ENCODE measurements at places on chromosomes 2 and 18.

DNA sequence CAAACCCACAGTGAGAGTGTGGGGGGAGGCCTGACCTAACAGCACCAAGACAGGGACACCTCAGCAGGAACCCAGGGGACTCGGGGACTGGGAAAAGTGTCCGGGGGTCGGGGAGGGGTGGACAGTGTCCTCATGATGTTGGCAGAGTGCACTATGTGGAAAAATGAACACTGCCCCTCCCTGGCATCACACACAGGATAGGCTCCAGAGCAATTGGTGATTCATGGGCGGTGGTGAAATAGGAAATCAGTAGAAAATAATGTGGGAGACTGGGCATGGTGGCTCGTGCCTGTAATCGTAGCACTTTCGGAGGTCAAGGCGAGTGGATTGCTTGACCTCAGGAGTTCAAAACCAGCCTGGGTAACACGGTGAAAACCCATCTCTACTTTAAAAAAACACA, 3.6 kb upstream of the ANO7 start:
- no peak for DNase-seq

- DNase-seq, result no peak
Measured at GRCh38 chr2:118697781-118698180, 149.7 kb downstream of the EN1 start.

DNA sequence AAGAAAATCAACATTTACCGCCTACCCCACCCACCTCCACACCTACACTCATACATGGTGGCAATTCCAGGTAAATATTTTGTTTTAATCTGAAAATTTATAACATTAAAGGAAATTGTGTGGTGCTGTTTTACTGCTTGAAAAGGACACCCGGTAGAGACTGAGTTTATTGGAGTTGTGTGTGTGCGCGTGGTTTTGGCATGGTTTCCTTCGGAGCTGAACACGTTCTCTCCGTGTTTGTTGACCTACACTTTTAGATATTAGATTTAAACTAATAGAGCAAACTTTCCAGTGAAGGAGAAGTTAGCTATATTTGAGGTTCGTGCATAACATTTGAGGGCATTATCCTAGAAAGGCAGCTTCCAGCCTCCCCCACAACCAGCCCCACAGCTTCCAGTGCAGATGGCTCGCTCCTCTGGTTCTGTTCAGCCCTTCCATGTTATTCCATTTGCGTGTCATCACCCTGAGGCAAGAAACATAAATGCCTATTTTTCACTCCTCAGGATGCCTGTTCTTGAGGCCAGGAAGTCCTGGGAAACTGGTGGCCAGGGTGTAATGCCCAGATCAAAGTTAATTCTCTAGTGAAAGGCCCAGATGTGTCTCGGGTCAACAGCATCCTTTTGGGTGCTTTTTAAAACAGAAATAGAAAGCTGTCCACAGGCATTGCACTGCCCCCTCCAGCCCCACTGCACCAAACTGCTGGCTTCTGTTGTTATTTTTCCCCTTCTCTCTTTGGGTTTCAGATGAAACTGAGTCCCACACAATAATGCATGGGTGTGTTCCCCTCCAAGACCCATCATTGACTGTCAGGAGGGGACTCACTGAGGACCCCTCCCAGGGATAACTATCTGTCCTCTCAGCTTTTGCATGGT, 190.2 kb downstream of the SETBP1 start:
- DNase-seq, result no peak

DNA sequence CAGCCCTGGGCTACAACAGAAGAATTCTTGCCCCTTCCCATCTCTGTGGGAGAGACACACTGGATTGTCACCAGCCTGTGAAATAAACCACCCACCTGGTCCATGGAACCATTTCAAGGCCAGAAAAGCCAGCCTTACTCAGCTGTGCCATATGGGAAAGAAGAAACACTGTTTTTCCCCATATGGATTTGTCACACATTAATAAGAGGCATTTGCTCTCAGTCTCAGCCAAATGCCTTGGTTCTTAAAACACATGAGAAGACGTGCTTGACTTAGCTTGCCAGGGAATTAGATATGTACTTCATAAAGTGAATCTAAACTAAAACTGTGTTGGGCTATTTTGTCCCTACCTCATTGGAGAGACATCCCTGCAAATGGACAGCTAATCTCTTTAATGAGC, 308.6 kb upstream of the TNP1 start:
- no peak for DNase-seq

GRCh38 chr2:86791573-86791972, 860 bp upstream of the CD8A start:
- DNase-seq, result no peak

DNA sequence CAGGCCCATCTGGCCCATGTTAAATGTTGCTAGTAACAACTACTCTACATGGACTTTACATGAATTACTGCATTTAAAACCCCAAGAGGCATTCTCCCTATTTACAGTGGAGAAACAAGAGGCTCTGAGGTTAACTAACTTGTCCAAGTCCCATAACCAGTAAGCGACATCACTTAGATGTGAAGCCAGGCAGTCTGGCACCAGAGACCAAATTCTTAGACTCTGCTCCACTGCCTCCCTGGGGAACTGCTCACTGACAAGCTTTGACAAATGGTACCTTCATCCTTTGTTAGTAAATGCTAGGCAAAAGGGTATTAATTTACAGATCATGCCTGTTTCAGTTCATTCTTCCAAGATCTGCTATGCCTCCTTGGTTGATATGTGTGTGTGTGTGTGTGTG, 124.8 kb downstream of the AFF3 start:
- no peak for DNase-seq

DNA sequence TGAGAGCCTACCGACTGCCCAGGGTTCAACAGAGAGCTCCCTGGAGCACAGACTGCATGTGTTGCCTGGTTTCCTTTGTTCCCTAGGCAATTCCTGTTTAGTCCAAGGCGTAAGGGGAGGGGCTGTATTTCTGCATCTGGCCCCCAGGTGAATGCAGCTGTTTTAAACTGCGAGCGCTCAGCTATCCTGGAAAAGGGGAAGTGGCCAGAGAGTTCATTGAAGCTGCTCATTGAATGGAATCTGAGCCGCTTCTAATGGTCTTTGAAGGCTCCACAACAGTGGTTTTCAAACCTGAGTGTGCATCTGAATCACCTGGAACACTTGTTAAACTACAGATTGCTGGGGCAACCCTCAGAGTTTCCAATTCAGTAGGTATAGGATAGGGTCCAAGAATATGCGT, 18.1 kb downstream of the MAPK4 start:
- DNase-seq, result no peak

- DNase-seq, result no peak
Measured at GRCh38 chr18:46435031-46435430, 222.0 kb downstream of the LOXHD1 start.

GRCh38 chr2:20111311-20112131, 60.1 kb upstream of the LAPTM4A start:
- no peak for DNase-seq

DNA sequence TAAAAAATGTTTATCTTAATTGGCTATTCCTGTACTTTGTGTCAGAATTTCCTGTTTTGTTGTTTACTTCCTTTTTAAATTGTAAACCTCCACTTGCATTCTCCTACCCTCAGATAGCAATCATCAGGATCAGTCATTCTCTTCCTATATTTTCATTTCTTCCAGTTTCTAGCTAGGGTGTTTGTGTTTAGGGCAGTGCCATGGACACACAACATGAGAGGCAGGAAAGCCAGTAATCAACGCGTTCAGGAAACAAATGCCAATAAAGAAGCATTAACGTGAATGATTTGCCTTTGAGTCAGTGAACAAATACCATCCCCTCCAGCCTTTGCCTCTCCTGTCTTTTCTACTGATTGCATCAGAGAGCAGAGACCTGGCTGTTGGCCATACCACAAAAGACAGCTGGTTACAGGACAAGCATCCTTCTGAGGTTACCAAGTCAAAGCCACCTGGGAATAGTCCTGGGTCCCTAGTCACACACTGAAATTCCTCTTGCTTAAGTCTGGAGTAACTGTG, 56.7 kb upstream of the FHL2 start:
- DNase-seq, result peak; percentile 97

- no peak for DNase-seq
Measured at GRCh38 chr18:8978394-8978793, 124.1 kb upstream of the NDUFV2 start.

DNA sequence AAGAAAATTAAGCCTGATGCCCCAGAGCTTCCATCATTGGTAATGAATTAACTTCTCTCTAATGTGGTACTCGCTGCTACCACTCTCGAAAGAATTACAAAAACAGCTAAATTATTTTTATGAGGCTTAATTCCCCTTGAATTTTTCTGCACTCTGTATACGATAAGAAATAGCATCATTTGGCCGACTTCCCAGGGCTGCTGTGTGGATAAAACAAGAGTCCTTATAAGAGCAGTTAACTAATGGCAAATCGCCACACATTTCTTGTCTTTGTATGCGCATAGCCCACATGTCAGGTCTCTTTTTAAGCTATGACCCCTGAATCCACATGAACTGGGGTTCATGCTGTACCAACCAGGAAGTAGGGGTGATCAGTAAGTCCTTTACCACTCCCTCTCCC, 668.4 kb downstream of the TMEM182 start:
- DNase-seq, result no peak

- DNase-seq, result no peak
Measured at GRCh38 chr2:622357-622756, 54.8 kb downstream of the TMEM18 start.

GRCh38 chr2:214624166-214624760, 185.2 kb downstream of the BARD1 start:
- DNase-seq, result no peak

DNA sequence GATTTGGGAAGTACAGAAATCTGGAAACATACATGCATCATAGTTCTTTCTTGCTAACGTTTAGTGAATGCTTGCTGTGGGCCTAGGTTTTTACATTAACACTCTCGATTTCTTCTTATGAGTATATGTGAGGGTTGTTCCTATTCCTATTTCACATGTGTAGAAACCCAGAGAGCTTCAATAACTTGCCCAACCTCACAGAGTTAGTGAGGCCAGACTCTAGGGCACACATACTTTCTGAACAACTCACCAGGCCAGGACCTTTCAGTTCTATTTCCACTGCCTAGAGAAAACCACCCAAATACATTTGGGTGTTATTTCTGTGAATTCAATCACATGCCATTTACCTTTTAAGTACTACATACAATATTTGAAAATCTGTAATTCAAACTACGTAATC, 8.2 kb upstream of the KCTD1 start:
- no peak for DNase-seq

GRCh38 chr2:25414781-25415180, 73.1 kb upstream of the DNMT3A start:
- DNase-seq, result no peak

- DNase-seq, result no peak
Measured at GRCh38 chr2:235073868-235074413, 122.1 kb downstream of the SH3BP4 start.

DNA sequence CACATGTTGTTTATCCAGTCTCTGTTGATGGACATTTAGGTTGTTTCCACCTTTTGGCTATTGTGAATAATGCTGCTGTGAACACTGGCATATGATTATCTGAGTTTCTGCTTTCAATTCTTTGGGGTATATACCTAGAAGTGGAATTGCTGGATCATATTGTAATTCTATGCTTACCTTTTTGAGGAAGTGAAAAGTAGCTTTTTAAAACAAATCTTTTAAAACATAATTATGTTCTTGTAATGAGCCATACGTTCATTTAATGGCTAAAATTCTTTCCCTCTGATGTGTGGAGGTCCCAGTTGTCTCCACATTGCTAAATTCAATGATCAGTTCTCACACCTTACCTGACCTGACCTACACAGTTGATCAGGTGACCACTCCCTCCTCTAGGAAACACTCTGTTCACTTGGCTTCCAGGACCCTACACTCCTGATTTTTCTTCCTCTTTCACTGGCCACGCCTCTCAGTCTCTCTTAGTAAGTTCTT, 27.8 kb upstream of the SERTAD2 start:
- DNase-seq, result no peak

DNA sequence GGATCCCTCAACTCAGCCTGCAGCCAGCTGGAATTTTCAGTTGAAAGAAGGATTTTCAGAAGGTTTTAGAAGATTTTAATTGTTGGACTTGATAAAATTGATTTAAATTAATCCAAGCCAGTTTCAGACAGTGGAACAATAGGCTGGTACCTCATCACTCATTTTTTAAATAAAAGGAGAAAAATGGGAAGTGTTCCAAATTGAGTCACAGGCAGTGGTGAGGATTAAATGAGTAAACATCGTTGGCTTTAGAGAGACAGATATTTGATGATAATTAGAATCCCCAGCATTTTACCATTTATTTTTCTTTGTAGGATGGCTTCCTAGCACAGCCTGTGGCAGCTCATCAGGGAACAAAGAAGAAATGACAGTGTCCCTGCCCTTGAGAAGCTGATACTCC, 7.4 kb downstream of the CXCR4 start:
- no peak for DNase-seq

GRCh38 chr2:222288590-222289277, 10.1 kb downstream of the PAX3 start:
- no peak for DNase-seq

DNA sequence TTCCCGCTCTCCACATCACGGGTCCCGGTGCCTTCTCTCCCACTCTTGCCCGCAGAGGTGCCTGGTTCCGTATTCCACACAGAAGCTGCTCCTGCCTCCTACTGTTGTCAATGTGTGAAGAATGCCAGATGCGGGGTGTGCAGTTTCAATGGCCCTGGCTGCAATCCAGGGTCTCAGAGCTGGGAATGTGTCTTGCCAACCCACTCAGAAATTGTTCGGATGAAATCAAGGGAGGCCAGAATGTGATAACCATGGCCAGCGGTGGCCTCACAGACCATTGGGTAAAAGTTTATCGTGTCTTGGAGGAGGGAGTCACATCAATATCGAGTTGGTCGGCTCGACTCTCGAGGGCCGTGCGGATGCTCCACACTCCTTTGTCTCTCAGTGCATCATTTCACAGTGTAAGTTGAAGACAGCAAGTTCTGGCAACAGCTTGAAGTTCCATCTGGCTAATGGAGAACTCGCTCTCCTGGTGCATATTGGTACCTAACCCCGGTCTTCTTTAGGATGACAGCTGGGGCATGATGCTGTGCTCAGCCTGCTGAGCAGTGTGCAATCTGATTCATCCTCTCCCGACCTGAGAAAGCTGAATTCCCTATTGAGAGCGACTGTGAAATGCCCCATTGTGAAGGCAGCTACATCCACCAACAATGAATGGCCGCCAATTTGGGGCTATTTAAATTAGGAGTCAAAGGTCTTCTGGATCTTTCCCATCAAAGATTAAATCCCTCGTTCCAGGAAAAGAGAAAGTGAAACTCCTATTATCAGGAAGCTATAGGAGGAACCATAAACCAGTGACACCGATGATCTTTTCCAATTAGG, 389.0 kb downstream of the SOX11 start:
- DNase-seq, result no peak

DNA sequence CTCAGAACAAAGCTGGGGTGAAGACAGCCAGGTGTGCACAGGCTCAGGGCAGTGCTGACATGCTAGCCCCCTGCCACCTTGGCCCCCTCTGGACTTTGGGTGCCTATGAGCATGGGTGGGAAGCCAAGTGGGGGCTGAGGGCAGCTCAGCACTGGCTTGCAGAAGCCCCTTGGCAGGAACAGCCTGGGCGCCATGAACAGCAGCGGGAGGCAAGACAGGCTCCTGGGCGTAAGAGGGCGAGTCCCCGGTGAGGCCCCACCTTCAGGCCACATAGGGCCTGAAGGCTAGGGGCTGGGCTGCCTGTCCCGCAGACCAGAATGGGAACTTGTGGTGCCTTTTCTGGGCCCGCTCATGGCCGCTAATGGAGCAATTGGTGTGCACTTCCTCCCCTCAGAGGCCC, 47.0 kb upstream of the COX7A2L start:
- DNase-seq, result no peak

- DNase-seq, result no peak
Measured at GRCh38 chr2:141048951-141049350, 1081.9 kb downstream of the LRP1B start.

Measured in fibroblast of the conjunctiva (primary cell).